ENCODE measurements at places on chromosomes 3 and 15.

- no peak for DNase-seq
These were observed 41.7 kb downstream of the OXSM start for GRCh38 chr3:25831578-25831977.

GRCh38 chr3:155102329-155102728 lies 22.2 kb downstream of the MME start:
- DNase-seq: no peak

DNA sequence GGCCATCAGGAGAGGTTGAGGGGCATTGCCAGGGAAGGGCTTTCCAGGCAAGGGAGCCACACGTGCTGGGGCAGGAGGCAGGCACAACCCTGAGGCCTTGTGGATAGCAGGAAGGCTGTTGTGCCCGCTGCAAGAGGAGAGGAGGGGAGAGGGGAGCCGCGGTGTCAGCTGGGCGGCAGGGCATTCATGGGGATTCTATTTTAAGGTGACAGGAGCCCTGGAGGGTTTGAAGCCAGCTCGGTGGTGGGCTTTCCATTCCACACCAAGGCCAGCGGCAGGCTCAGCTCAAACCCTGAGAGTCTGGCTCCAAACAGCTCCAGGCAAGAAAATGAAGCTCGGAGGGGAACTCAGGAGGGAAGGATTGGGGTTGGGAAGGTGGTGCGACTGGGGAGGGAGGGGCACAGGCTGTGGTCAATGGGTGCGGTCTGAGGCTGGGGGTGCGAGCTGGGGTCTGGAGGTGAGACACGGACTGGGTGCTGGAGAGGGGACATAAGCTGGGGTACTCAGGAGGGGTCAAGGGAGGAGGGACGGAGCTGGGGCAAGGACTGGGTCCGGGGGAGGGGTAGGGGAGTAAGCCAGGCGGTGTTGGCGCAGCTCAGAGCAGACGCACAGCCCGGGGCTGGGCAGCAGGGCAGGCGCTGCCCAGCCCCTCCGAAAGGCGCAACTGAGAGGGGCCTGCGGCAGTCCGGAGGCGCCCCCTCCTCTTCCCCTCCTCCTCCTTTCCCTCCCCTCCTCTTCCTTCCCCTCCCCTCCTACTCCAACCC lies 43.4 kb downstream of the TPRA1 start:
- DNase-seq: no peak

- DNase-seq: no peak
These were observed 27.9 kb upstream of the MUC13 start for GRCh38 chr3:124962403-124962940.

DNA sequence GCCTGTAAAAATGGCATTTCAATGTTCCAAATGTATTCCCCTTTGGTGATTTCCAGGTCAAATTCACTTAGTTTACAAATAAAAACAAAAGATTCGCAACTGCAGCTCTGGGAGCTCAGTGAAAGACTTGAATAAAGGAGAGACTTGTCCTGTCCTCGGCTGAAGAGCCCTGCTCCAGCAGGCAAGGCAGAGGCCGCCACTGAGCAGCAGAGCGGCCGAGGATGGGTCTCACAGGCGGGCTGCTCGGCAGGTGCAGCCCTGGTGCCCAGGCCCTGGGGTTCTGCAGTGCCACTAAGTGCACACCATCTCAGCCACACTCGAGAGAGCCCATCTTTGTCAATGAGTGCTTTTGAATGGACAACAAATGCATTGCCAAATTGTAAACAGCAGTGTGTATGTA lies 856.2 kb downstream of the AGBL1 start:
- DNase-seq: no peak

DNA sequence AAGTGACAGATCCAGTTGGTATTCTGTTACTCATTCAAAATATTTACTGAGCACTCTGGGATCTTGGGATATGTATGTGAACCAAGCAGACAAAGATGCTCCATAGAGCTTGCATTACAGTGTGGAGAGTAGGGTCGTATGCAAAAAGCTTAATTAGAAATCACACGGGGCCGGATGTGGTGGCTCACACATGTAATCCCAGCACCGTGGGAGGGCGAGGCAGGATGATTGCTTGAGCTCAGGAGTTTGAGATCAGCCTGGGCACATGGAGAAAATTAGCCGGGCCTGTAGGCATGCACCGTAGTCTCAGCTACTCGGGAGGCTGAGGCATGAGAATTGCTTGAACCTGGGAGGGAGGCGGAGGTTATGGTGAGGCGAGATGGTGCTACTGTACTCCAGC lies 68.7 kb upstream of the MB21D2 start:
- no peak for DNase-seq

DNA sequence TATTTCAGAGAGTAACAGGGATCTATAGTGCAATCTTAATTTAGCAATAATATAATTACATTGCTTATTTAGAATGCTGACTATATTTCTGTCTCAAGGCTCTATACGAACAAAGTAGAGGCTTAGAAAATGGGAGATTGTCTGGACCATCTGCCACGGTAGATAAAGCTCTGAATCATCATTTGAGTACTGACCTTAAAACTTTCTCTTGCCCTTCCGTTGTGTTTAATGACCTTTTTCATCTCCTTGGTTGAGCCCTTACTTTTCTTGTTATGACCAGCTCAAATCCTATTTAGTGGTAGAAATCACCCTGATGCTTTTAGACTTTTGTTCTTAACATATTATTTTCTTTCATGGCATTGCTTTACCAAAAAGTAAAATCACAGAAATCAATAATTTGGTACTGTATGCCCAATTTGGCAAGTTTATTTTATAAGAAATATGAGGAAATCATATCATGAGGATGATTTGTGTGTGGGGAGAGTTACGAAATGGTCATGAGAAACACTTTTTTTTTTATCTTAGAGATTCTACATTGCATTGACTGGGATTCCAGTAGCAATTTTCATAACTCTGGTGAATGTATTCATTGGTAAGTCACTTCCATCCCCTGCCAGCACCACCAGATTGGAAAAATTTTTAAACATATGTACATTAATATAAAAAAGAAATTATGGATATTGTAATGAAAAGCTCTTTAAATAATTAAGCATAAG lies 11.0 kb downstream of the NDUFB5 start:
- no peak for DNase-seq

- DNase-seq: no peak
These were observed 90.0 kb downstream of the FAM43A start for GRCh38 chr3:194775731-194776130.

GRCh38 chr3:192842711-192843110 lies 74.9 kb downstream of the MB21D2 start:
- DNase-seq: no peak

DNA sequence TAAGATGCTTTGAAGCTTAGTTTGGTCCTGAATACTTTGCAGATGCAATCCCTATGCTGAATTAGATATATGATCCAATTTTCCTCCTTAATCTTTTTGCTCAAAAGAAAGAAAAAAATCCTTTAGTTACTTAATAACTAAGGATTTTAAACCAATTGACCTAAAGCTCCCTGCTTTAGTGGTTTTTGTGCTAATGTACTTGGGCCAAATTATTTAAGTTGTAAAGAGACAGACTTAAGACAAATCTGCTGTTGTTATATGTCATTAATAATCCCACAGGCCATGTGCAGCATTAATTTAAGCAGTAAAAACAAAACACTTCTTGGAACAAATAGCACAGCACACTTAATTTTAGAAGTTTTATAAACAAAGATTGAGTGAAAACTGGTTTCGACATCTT lies 776.1 kb upstream of the SEMA6D start:
- DNase-seq: no peak

DNA sequence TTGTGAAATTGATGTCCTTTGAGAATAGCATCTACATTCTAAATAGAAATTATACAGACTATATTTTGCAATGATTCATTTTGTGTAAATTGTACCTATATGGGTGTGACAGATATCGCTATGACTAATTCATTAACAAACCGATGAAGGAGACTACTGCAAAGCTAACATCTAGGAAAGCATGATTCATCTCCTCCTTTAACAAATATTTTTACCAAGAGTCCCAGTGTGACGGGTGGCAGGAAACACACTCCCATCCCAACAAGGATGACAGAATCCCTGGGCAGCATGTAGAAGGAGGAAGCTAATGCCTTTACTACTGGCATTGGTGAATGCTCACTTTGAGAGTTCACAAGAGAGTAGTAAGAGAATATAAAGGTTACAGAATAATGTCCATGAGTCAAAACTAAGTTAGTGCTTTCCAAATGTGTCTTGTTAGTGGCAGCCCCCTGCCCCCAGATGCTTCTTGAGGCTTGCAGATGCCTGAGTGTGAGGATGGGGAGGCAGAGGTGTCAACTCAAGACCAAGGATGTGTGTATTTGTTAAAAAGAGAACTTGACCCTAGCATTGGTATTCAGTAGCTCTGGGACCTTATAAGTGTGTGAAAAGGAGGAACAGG lies 180.6 kb downstream of the FMN1 start:
- DNase-seq: no peak

GRCh38 chr3:181707980-181708379 lies 3.7 kb upstream of the SOX2 start:
- DNase-seq: no peak

GRCh38 chr3:169886671-169887070 lies 16.9 kb upstream of the LRRC31 start:
- no peak for DNase-seq

GRCh38 chr3:105629718-105630117 lies 239.1 kb downstream of the CBLB start:
- no peak for DNase-seq

DNA sequence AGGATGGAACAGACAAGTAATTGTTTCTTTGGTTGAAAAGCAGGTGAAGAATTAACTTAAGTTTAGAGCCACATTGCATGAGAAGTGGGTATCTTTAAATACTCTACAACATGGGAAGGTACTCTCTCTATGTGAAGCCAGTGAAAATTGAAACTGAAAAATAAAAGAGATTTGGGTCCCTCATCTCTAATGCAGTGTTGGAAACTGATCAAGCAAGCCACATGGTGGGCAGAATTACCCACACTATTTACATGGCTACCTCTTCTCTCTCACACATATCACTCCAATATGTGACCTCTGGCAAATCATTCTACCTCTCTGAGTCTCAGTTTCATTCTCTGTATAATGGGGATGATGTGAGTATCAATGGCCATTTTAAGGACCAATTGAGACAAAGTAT lies 339.0 kb downstream of the IL5RA start:
- no peak for DNase-seq

GRCh38 chr15:77160562-77161478 lies 89.9 kb upstream of the TSPAN3 start:
- no peak for DNase-seq

GRCh38 chr3:132596816-132597433 lies at the start of gene ACKR4:
TSS of gene ACKR4 (plus strand) at chr3:132597270. CDS start at chr3:132600398, 3,128 bp downstream.
- no peak for DNase-seq

DNA sequence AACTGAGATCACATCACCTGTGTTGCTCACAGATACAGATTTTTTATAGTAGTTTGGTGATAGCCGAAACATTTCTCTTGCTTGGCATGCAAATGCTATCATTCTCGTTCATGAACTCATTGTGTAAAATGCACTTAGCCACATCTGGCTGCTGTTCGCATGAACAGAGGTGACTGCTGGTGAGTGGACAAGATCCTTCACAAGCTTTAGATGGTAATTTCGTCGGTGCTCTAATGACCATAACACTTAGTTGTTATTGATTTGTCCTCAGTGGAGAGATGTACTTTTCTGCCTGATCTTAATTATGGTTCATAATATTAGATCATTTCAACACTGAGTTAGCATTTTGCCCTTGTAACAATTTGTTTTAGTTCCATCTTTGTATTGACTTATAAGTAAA lies 13.8 kb downstream of the LRRN1 start:
- no peak for DNase-seq

- no peak for DNase-seq
These were observed 316.5 kb upstream of the ADAMTS9 start for GRCh38 chr3:65004306-65004705.

DNA sequence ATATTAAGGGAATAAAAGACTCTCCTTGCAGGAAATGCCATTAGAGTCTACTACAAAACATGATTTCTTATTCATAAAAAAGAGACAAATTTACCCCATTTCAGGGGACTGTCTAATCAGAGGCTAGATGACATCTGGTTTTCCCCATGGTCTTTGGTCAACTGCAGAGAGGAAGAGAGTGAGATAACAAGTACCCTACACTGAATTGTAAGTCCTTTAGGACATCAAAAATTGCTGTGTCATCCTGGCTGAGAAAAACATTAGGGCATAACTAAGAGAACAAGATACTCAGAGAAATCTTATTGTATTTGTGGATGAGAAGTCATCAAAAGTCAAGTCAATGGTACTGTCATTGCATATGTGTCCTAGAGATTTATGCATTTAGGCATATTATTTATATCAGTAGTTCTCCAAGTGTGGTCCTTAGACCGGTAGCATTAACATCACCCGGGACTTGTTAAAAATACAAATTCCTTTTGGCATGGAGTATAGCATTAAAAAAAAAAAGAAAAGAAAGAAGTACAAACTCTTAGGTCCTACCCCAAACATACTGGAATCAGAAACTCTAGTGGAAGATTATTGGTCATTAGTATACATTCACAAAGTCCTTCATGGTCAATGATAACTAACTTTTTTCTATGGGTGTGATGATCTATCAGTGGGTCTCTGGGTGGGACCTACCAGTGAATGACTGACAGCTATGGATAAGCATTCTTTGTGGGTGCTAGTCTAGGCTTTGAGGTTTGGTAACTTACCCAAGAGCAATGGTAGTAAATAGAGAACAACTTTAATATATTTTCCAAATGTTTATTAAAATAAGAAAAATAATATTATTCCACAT lies 29.0 kb upstream of the TBC1D5 start:
- no peak for DNase-seq

DNA sequence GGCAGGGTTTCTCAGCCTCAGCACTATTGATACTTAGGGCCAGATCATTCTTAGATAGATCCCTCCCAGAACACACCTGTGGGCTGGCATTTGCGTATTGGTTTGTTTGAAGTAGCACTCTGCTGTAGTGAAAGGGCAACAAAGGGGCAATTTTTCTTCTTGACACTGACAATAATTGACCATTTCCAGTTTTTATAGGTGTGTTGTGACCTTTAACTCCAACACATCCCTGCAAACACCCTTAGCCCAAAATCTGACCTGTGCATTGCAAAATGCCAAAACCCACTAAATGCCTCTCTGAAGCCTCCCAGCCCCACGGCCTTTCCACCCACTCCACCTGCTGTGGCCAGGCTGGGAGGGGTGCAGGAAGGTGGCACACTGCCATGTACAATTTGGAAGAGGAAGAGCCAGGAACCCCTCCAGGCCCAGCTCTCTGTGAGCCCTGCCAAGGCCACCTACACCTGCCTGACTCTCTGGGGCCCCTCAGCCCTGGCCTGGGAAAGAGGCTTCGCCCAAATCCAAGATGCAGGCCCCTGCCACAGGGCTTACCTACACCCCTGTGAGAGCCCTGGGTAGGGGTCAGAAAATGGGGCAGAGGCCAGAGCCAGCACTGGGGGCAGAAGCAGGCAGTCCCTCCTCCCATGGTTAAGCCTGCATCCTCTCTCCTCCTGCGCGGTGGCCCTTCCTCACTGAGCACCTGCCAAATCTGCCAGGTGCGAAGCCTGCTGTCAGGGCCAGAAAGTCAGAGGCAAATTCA lies 9.6 kb upstream of the CYP11A1 start:
- DNase-seq: no peak

DNA sequence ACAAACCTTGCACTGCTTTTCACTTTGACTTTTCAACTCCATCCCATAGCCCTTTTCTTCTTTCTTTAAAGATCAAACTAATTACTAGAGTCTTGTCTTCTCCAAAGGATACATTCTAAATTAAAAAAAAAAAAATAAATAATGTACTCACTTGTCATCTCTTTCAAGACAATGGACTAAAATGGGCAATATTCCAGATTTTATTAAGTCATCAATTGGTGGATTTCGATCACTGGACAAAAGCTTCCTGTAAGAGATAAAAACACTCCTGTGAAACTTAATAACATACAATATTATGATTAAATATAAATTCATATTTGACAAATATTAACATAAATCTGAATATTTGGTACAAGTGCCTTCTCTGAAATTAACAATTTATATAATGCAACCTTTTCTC lies 34.1 kb downstream of the KPNA4 start:
- DNase-seq: no peak

GRCh38 chr3:47571391-47572175 lies 7.1 kb downstream of the CSPG5 start:
- DNase-seq: no peak
